Non-pigmented ciliary epithelial cell (primary cell): ENCODE measurements at places on chromosomes 3 and 15.

DNA sequence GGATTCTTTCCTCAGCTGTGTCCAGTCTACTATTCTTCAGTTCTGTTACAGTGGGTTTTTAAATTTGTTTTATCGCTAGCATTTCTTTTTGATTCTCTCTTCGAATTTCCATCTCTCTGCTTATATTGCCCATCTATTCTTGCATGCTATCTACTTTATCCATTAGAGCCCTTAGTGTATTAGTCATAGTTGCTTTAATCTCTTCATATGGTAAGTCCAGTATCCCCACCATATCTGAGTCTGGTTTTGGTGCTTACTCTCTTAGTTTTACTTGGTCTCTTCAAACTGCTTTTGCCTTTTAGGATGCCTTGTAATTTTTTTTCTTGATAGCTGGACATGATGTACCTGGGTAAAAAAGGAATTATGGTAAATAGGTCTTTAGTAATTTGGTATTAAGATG is 9.1 kb downstream of the TIMMDC1 start:
- no peak for DNase-seq

- no peak for DNase-seq
Measured at GRCh38 chr3:193771653-193772421, 178.8 kb downstream of the OPA1 start.

GRCh38 chr3:140509534-140509933 is 168.3 kb upstream of the TRIM42 start:
- DNase-seq, result no peak

DNA sequence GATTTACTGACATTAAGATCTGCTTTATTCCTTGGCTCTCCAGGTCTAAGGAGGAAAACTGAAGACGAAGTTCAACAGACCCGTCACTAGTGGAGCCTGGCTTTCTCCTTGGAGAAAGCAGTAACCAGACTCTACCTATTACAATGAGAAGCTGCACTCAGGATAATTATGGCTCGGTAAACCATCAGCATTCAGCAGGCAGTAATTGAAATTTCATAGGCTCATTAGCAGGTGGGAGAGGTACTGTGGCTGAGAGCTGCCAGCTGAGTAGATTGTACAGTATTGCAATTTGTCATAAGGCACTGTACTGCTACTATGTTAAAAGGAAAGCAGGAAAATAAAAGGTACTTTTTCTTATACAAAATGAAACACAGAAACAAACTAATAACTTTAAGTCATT is 51.2 kb downstream of the CHAC1 start:
- no peak for DNase-seq

DNA sequence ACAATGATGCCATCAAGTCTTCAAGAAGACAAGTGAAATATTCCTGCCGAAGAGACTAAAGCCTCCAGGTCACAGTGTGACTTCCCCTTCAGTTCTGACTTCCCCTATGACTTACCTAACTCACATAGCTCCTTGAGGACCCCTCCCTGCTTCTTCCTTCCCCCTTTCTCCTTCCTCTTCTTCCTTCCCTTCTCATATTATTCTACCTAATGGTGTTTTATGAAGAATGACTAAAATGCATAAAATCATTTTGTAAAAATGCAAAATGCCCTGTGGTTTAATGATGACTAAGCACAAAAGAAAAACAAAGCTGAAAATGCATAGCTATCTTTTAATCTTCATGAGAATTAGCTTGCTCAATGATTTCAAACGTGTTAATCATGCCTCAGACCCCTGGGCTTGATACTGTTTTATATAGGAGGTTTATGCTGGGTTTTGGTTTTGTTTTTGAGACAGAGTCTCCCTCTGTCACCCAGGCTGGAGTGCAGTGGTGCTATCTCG is 26.1 kb upstream of the TM4SF4 start:
- peak; percentile 58 for DNase-seq

DNA sequence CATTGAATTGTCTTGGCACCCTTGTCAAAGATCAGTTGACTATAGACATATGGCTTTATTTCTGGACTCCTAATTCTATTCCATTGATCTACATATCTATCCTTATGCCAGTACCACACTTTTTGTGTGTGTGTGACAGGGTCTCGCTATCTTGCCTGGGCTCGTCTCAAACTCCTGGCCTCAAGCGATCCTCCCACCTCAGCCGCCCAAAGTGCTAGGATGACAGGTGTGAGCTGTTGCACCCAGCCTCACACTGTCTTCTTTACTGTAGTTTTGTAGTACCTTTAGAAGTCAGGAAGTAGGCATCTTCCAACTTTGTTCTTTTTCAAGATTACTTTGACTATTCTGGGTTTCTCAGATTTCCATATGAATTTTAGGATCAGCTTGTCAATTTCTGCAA is 24.3 kb downstream of the CDAN1 start:
- DNase-seq, result no peak

DNA sequence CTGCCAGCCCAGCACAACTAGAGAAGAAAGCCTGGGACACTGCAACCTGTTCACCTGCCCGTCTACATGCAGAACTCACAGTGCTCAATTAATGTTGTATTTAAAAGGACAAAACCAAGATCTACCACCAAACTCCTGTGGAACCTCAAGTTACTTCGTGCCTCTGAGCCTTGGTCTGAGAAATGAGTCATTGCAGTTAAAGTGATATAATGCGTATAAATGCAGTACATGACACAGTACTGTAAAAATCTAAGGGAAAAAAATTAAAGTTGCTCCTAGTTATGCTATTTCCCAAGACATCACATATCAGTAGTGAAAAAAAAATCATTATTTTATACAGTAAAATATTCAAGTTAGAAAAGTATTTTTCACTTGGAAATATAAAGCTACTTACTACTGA is 138.9 kb downstream of the ZIC4 start:
- no peak for DNase-seq

- DNase-seq, result no peak
Measured at GRCh38 chr15:89366656-89367393, 32.2 kb upstream of the POLG start.

DNA sequence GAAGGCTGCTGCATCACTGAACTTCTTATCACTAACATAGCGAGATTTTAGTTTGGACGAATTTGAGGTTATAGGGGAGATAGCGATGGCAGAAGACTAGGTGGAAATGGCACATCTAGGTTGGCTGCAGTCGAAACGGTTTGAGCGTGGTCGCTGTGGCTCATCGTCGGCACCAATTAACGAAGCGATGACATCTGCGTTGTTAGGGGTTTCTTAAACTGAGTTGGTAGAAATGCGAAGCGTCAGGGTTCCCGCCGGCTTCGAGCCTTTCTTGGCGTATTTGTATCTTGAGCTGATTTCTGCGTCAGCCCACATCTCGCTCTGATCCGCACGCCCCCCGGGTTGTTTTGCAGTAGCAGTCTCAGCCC is 319 bp downstream of the LNP1 start:
- DNase-seq, result no peak

GRCh38 chr3:53994986-53995603 is 103.4 kb upstream of the SELENOK start:
- no peak for DNase-seq

DNA sequence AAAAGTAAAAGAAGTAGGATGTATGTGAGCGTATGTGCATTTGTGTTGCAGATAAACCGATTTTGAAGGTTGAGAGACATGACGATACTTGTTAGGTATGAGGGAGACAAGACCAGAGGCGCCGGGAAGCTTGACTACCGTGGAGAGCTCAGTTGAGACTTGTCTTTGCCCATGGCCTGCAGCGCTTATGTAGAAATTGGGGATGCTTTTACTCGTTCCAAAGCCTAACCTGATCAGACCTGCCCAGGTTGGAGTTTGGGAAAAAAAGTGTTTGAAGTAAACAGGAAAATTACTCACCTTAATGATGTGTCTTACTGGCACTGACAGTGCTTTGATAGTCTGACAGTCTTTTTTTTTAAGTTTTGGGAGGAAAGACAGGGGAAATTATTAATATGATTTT is 202.8 kb downstream of the TP63 start:
- DNase-seq, result no peak

GRCh38 chr15:66851311-66852063 is 149.5 kb downstream of the SMAD6 start:
- DNase-seq, result no peak

- no peak for DNase-seq
Measured at GRCh38 chr3:187740421-187741399, 4.6 kb downstream of the BCL6 start.

GRCh38 chr3:13768453-13768852 is 111.4 kb downstream of the WNT7A start:
- no peak for DNase-seq

GRCh38 chr3:25558796-25559195 is 105.9 kb downstream of the TOP2B start:
- no peak for DNase-seq

DNA sequence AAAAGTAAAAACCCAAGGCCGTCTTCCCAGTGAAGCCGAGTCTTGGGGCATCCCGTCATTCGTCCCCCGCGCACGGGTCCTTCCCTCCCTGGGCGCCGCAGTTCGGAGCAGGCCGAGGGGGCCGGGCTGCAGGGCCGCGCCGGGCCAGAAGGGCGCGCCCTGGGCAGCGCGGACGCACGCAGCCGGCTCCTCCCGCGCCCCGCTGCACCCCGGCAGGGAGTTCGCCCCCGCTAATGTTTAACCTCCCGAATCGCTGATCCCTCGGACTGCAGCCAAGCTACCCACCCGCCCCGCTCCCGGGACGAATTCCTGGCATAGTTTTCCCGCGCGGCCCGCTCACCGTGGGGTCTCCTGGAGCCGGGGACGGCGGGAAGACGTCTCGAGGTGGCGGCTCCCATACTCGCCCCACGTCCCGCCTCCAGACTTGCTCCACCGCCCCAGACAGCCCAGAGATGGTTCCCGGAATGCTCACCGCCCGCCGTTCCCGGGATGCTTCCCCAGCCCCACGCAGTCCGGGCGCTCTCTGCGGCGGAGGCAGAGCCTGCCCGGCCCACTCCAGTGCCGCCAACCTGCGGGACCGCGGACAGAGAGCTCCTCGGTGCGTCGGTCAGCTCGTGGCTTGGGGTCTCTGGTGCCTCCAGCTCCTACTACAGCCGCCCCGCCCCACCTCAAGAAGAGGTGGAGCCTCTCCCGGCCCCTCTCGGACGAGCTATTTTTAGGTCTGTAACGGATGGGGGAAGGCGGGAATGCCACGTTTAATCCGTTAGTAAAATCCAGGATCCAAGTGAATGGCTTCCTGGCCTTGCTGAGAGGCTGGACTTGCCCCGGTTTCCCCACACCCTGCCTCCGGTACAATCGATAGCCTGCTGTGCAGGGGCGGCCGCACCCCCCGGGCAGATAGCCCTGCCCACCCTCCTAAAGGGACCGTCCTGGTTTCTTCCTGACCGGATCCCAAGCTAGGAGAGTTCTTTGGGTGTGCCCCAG is at the start of gene DZIP1L:
TSS of gene DZIP1L (minus strand) at position 621 of the 984 bp plus-strand sequence. CDS start 11,637 bp downstream, outside the sequence.
- no peak for DNase-seq

- no peak for DNase-seq
Measured at GRCh38 chr3:59566481-59566975, 516.7 kb upstream of the CFAP20DC start.

DNA sequence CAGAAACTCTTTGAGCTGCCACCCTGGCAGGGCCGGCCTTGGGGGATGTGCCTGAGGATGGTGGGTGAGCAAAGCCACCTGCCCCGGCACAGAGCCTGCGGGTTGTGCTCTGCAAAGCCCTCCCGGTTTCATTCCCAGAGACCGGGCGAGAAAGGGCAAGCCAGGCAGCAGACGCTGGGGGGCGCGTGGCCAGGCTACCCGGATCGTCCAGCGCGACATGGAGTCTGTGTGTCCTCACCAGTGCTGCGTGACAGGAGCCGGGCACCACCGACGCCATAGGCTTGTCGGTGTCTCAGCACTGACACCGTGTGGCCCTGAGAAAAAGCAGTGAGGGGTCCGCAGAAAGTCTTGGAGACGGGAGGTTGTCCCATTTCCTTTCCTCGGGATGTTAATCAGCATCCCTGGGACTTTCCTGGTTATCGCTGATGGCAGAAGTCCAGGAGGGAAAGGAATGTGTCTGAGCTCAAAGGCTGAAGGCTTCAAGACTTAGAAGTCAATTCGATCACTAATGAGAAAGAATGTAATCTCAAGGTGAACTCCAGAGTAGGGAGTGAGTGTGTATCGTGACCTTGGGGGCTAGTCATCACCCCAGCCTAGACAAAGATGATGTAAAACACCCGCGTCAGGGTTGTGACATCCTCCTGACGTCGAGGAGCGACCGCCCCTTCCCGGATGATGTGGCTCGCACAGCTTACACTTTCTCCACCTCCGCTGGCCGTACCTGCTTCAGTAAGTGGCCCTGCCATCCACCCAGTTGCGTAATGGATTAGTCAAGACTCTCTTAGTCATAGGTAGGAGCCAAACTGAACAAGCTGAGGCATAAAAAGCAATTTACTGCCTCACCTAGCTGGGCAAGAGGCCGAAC is 36.3 kb upstream of the PLA2G4E start:
- peak; percentile 6 for DNase-seq
